ENCODE measurements at places on chromosomes 3 and 15.

DNA sequence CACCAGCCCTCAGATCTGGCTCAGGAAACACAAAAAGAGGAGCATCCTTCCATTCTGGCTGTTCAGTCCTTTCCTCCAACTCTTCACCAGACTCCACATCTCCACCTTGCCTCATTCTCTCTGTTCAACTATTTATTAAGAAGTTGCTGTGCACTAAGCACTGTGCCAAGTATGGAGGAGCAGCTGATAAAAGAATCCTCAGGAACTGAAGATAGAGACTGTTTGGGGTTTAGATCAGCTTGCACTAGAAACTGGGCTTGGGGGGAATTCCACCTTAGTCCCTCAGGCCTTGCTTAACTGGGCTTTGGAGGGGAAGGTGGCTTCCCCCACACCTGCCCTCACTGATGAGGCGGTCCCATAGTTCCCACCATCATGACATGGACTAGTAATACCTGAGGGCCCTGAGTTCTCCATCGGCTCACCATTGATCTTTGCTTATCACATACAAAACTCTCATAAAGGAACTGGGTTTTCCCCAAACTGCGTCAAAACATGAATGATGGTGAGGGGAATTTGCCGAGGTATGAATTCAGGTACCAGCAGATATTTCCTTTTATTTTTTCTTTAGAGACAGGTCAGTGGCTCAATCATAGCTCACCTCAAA, 1.7 kb upstream of the CCR8 start:
- DNase-seq = no peak

DNA sequence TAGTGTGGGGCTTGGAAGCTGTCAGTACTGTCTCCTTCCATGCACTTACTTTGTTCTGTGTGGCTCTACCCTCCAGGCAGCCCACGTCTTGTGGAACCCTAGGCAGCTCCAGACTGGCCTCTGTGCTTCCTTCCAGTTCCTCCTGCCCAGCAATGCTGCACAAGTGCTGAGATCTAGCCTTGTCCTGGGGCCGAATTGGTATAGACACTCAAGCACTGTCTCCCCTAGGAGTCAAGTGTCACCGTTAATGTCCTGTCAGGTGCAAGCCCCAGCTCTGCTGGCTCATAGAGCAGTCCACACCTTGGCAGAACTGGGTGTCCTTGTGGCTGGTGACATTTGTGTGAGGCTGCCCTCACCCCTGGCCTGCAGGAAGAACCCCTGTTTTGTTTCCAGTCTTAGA, 130.1 kb downstream of the EEFSEC start:
- no peak for DNase-seq

DNA sequence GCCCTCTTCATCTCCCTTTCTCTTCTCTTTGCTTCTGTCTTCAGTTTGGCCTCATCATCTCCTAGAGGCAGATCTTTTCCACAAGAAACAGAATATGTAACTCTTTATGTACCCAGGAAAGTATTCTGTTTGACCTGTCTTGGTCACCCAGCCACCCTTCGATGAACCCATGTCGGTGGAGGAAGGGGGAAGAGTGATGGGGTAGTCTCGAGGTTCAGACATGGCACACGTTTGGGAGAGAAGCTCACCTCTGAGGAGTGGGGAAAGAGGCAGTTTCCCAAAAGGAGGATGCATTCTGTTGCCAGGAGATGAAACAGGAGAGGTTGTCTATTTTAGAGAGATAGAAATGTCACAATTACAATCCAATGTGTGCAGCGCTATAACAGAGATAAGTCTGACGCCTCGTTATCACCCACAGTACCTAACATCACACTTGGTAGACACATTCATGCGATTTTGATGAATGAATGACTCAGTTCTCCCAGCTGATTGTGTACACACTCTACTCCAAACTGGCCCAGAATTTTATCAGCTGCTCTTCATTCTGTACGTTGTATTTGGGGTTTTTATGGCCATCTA, 722 bp upstream of the CCDC50 start:
- peak; percentile 3 for DNase-seq

- no peak for DNase-seq
Measured at GRCh38 chr3:8778475-8778874, 9.1 kb upstream of the OXTR start.

- DNase-seq = no peak
Measured at GRCh38 chr15:43134157-43134635, 810 bp downstream of the TMEM62 start.

DNA sequence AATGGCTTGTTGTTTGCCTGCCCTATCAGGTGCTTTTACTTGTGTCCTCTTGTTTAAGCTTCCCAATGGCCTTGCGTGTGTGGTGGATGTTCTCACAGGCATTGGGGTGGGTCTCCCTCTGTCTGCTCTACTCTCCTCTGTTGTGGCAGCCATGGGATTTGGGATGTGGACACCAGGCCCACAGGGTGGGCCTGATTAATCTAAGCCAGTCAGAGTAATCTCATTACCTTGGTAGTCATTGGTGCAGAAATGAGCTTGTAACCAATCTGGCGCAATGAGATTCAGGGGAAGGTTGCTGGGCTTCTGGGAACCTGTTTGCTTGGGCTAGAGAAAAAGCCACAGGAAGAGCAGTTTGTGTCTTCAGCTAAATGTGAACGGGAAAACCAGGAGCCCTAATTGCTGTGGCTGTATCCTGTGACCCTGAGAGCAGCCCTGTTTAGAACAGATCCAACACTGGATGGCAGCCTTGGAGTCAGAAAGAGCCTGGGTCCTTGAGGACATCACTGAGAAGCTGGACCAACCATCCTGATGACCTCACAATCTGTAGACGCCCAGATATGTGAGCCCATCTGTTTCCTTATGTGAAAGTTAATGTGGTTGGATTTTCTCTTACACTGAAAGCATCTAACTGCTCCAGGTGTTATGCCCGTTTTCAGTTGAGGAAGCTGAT, 157.3 kb upstream of the UBE2E1 start:
- no peak for DNase-seq

GRCh38 chr3:130705501-130705900, 41.1 kb downstream of the PIK3R4 start:
- no peak for DNase-seq

GRCh38 chr3:140403079-140403478, 274.8 kb upstream of the TRIM42 start:
- DNase-seq = no peak

- DNase-seq = peak; percentile 90
Measured at GRCh38 chr3:158167737-158168557, 58.1 kb downstream of the RSRC1 start.

- DNase-seq = no peak
Measured at GRCh38 chr3:117409256-117409655, 699.7 kb downstream of the TUSC7 start.

GRCh38 chr3:13263770-13264467, 156.2 kb downstream of the NUP210 start:
- no peak for DNase-seq

GRCh38 chr3:53144862-53145712, 14.9 kb upstream of the RFT1 start:
- DNase-seq = no peak

DNA sequence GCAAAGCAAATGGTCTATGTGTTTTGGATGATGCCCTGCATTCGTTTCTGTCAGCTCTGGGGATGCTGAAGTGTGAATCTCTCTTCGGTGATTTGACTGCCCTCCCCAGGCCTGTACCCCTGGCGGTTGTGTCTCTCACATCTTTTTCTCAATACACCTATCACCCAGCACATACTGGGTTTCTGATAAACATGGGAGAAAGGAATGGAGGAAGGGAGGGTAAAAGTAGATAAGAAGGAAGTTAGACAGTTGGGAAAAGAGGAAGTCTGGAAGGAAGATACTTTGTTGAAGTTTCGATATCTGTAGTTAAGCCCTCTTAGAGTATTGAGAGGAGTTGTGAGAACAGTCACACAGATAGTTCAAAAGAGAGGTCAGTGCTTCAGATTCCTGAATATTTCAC, 35.8 kb upstream of the LRTM1 start:
- peak; percentile 60 for DNase-seq

- no peak for DNase-seq
Measured at GRCh38 chr3:109005443-109005842, 51.8 kb upstream of the GUCA1C start.

GRCh38 chr3:192332386-192333291, 394.7 kb downstream of the FGF12 start:
- no peak for DNase-seq

DNA sequence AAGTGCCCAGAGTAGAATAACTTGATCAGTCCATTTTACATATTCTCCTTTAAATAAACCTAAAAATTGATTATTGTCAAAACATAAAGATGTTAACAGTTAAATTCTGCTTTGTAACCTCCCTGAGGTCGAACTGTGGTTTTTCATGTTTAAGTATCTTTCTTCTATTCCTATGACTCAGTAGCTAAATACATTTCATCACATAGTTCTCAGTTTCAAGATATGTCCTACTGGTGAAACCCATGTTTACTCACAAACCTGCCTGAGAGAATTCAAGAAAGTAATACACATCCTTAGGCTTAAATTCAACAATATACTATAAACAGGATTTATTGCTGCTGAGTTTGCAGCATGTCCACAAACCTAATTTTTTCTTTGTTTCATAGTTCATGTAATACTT, 692.9 kb downstream of the ZPLD1 start:
- DNase-seq = no peak

DNA sequence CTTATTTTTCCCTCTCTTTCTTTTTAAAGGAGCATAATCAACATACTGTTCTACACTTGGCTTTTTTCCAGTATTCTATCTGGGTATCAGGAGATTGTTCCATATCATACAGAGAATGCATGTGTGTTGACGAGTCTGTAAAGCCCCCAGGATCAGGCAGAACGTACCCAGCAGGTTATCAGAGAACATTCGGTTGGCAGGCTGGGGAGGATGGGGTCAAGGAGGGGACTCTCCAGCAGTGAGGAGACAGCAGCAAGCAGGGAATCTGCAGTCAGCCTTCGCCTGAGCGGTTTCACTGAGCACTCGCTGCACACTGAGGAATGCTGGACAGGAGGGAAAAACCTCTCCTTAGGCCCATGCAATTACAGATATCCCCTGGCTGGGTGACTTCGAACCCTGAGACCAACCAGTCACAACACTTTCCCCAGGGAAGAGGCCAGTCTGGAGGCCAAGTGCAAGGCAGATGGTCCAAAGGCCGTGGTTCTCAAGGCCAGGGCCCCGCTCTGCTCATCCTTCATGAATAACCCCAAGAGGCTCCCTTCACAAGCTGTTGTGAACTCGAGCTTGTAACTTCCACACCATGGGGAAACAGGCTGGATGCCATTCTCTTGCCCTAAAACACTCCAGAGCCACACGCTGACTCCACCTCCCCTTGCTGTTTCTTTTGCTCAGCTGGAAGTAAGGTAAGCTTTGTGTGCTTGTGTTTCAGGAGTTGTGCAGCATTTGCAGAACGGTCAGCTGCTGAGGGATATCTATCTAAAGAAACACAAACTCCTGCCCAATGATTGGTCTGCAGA, 60.1 kb downstream of the PXYLP1 start:
- no peak for DNase-seq

- DNase-seq = no peak
Measured at GRCh38 chr3:30750967-30751366, 143.5 kb downstream of the GADL1 start.

DNA sequence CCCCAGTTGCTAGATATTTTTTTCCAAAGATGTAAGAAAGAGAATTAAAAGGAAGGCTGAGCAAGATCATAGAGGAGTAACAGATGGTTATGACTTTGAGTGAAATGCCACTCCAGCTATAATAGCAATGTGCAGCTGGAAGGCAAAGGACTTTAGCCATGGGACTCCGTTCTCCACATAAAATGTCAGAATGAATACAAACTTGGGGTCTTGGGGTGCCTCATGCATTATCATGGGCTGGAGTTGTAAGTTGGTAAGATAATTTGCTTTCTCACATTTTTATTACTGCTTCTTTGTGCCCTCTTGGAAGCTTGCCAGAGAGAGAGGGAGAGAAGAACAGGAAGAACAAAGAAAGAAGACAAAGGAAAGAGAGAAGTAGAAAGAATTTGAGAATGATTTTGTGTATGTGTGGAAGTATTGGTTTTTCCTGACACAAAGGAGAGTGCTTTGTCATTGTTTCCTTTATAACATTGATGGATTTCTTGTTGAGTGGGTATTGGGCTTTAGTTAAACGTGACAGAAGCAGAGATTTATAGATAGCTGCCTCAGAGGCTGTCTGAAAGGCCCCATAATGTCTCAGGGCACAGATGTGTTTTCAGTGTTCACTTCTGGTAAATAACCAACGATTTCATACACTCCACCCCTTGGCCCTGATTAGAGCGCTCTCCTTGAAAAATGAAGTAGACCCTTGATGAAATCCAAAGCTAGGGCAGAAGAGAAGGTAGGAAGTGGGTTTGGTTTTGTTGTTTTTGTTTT, 715.3 kb downstream of the NR2F2 start:
- no peak for DNase-seq

DNA sequence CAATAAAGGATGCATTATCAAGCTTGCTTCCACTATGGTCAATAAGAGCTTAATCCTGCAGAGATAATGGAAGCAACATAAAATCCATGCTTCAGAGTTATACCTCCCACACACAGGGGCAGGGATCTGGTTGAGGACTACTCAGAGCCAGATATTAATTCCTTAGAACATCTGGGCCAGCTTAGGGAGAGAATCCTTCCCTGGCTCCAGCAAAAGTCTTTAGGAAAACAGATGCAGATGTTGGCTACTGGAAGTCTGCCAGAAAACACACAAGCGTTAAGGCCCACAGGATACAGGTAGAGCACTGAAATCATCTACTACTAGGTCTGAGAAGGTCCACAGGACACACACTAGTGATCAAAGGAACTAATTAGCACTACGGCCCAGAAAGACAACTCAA, 25.2 kb downstream of the TMEM202 start:
- no peak for DNase-seq

DNA sequence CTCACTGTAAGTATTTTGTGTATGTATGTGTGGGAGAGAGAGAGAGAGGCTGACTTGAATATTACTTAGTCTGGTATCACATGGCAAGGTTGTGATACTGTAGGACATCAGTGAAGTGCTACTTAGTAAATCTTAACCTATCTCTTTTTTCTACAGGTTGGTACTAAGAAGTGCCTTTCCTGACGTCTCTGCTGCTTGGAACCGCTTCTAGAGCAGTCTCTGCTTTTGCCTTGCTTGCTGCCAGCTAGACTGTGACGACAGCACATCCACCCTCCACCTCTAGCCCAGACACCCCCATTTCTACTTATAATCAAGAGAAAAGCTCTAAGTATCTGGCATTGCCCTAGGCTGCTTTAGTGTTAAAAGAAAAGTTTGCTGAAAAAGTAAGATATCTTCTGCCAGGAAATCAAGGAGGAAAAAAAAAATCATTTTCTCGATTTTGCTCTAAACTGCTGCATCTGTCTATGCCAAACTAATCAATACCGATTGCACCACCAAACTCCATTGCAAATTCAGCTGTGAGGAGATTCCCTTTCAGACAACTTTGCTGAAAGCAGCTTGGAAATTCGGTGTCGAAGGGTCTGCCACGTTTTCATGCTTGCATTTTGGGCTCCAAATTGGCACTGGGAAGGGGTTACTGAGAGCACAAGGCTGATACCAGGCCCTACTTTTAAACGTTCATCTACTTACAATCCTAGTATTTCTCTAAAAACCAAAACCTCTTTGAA, 30.7 kb downstream of the MBNL1 start:
- DNase-seq = no peak

DNA sequence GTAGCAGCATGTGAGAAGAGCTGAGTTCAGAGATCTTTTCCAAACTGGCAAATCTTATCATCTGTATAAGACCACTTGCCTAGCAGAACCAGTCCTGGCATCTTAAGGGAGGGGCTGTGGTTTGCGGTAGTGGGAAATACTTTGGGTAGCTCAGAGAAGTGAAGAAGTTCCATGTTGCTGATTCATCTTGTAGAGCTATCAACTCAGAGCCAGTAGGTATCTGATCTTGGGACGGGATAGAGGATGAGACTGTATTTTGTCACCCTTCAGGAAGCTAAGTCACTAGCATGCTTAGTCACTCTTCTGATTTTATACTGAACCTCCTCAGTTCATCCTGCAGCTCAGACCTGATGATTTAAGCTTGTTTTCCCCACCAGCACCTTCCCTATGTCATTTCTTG, 211.4 kb downstream of the NR1D2 start:
- DNase-seq = no peak
